Foreskin keratinocyte (primary cell): ENCODE measurements at places on chromosomes 12 and 14. TPM values are rescaled to one million over a fixed set of nuclear protein-coding genes. Genes with fewer than 3 reads are reported as not detected.

Gene FGF6
- not detected in 2 replicates for total RNA-seq

Gene JDP2
- total RNA-seq, result 31.0 and 32.3 TPM in 2 replicates

Gene WSCD2
- not detected in 2 replicates for total RNA-seq

DNA sequence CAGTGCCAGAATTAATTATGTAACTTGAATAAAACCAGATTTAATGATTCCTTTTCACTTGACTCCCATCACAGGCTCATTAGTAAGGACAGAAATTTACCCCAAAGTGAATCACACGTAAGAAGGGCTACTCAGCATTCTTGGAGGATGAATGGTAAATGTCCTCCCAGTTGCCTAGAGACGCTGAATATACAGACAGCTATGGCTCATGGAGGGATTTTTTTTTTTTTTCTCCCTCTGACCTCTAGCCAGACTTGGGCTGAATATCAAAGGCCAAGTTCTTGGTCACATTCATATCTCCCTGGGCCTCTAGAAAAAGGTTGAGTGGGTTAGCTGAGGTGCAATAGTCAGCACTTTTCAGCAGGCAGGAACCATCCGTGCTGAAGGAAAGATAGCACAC is 77.5 kb downstream of the PHLDA1 start:
- DNase-seq, result peak; percentile 91

DNA sequence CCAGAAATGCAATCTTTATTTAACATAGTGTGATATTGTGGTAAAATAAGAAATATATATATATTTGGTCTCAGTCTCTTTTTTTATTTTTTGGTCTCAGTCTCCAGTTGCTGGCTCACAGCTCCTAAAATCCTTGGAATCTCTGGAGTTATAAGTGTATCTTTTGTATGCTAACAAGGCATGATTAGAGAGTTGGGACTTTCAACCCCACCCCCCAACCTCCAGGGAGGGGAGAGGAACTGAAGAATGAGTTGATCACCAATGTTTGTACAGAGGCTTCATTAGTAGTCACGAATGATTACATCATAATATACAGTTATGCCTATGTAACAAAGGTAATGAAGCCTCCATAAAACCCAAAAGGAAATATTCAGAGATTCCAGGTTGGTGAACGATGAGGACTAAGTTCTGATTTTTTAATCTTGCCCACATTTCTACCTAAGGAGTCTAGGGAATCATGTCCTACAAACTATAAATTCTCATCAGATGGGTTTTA is 22.8 kb upstream of the LALBA start:
- DNase-seq, result no peak
